MCF 10A (cell line): ENCODE measurements at places on chromosomes 3 and 15. TPM values are rescaled to one million over a fixed set of nuclear protein-coding genes. Genes with fewer than 3 reads are reported as not detected.

The EBLN2 gene
- 4.7 and 5.5 TPM in 2 replicates for total RNA-seq

The LDHAL6B gene
- total RNA-seq: not detected in 2 replicates

The DHFR2 gene
- total RNA-seq: 3.4 and 5.0 TPM in 2 replicates

The RTP1 gene
- total RNA-seq: not detected in 2 replicates

The ENTPD3 gene
- total RNA-seq: 0.25 and 0.28 TPM in 2 replicates

The IL17RC gene
- total RNA-seq: 25.7 and 30.1 TPM in 2 replicates

The SHF gene
- 0.34 and 0.44 TPM in 2 replicates for total RNA-seq

The OR4F15 gene
- total RNA-seq: not detected in 2 replicates

The PTX3 gene
- total RNA-seq: 159 and 217 TPM in 2 replicates

The GPR87 gene
- total RNA-seq: 41.9 and 51.8 TPM in 2 replicates

The HERC2 gene
- total RNA-seq: 64.5 and 65.2 TPM in 2 replicates

The CHL1 gene
- total RNA-seq: not detected in 2 replicates

The TUSC7 gene
- not detected in 2 replicates for total RNA-seq

The RYR3 gene
- total RNA-seq: not detected in 2 replicates

The MESP2 gene
- not detected in 2 replicates for total RNA-seq

The CA12 gene
- total RNA-seq: 19.6 and 20.3 TPM in 2 replicates
